Esophagus muscularis mucosa (tissue), 4 donors: ENCODE measurements at places on chromosomes 4 and X. TPM values are rescaled to one million over a fixed set of nuclear protein-coding genes. Genes with fewer than 3 reads are reported as not detected.

- DNase-seq: no peak
Observed at GRCh38 chrX:39688576-39689375, 409.0 kb downstream of the BCOR start.

DNA sequence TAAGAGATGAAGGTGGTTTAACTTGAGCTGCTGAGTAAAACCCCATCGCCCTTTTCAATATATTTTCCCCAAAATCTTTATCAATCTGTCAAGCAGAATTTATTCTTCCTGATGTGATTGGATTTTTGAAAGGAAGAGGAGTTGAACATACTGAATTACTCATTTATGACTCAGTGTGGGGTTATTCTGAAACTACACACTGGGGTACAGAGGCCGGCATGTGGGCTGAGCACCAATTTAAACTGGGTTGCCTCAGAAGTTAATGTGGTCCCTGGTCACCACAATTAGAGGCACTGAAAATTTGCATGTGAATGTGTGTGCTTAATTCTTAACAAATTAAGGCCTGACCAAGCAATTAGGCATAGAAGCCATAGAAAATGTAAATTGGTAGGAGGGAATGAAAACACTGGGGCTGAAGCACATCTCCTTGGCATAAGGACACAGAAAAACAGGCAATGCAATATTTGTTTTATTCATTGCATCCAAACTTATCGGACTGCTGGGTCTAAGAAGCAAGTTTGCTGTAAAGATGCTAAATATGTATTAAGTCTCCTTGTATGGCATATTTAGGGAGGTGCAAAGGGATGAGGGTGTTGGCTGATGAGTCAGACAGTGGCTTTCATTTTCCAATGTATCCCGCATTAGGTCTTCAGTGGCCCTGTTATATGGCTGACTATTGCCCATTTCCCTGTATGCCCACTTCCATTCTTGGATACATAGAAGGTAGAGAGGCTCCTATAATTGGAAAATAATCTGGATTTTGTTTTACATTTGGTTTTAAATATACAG lies 170.9 kb downstream of the IL15 start:
- no peak for DNase-seq

DNA sequence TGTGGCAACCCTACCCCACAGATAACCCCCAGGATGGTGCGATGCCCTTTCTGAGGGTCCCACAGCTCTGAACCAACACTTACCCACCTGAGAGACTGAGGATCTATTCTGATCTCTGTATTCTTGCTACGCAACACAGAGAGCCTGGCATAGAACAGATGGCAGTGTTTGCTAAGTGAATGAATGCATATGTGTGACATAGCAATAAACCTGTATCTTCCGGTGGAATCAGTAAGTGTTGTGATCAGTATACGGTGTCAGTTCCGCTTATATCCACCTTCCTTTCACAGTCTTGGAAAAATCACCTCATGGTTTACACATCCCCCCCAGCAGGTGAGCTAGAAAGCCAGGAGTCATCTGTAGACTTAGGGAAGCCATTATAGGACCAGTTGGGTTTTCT lies 5.9 kb upstream of the HSD17B10 start:
- no peak for DNase-seq

Gene SATL1
- total RNA-seq: not detected

Gene SERTM2
- total RNA-seq: not detected

Gene GPR119
- not detected for total RNA-seq

Gene SULT1E1
- not detected for total RNA-seq
